ENCODE measurements at places on chromosomes 6 and 20.

DNA sequence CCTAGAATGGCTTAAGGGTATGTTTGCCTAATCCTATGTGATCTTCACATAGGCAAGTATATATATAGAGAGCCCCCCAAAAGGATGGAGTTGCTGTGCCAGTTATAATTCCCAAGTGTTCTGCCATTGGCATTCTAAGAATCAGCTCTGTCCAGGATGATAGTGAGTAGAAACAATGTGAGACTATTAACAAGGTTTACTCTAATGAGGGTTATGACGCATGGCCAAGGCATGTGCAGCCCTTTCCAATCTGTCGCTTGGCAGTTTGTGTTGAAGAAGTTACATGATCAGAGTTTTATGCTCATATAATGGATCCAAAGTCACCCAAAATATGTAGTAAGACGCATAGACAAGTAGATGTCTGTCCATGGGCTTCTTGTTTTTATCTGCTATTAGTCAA lies 33.6 kb downstream of the VGLL2 start:
- no peak for DNase-seq

DNA sequence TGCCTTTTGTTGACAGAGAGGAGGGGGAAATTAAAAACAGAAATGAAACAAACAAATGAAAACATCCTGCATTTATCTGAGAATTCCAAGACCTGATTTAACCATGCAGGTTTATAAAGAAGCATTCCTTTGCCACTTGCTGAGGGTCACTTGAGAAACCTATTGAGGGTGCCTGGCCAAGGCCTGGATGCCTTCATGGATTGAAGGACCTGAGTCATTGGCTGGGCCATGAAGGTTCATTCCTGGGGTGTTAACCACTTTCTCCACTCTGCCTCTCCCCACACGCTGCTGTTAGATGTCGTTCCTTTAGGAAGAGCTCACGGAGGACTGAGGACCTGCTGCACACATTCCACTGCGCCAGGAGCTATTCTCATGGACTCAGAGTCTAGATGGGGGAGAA lies 49.7 kb downstream of the DAAM2 start:
- no peak for DNase-seq

DNA sequence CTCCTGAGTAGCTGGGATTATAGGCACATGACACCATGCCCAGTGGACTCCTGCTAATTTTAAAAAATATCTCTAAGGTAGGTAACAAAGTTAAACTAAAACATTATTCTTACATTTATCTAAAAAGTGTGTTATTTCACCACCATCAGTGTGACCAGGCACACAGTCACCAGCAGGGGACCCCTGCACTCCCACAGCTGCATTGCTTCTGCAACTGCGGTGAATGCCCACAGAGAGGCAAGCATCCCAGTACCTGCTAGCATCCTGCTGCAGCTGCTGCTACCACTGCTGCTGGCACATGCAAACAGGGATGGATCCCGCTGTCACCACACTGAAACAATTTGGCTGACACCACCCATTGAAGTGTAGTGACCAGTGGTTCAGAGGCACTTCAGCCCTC lies 21.9 kb upstream of the EPB41L2 start:
- no peak for DNase-seq

- DNase-seq = no peak
Measured at GRCh38 chr6:37669306-37669705, 28.4 kb downstream of the MDGA1 start.

- no peak for DNase-seq
Measured at GRCh38 chr6:102488729-102489128, 1095.2 kb downstream of the GRIK2 start.

GRCh38 chr6:122400121-122400450 lies 634 bp downstream of the HSF2 start:
- no peak for DNase-seq

- no peak for DNase-seq
Measured at GRCh38 chr20:23687986-23688385, 852 bp downstream of the CST4 start.

DNA sequence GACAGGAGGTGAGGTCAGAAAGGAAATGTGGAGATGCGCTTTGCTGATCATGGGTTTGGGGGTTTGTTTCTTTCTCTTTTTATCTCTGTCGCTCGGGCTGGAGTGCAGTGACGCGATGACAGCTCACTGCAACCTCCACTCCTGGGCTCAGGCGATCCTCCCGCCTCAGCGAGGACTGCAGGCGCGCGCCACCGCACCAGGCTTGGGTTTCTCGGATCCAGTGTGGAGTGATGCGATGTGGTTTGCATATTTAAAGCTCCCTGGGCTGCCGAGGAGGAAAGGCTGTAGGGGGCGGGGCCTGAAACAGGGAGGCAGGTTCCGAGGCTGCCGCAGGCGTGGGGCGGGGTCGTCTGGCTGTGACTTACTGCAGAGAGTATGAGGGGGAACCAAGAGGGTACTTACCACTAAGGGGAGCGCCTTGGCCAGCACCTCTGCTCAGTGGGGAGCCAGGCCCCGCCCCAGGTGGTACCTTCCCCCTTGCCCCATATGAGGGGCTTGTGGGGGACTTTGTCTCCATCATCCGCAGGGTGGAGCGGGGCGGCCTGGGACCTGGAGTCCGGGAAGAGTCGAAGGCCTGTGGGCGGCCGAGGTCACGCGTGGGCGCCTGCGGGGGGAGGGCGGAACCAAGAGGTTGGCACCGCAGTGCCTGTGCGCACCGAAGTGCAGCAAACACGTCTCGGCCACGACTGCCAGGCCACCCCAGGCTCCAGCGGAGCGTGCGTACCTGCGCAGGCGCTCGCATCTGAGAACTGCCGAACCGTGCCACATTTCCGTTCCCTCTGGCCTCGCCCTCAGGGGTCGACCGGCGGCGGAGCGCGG lies 12.7 kb upstream of the BAK1 start:
- no peak for DNase-seq

GRCh38 chr6:158715330-158716311 lies 65.8 kb downstream of the SYTL3 start:
- no peak for DNase-seq

GRCh38 chr20:49790077-49790798 lies 22.4 kb upstream of the SLC9A8 start:
- DNase-seq = no peak

GRCh38 chr6:127279815-127280214 lies 13.2 kb downstream of the RNF146 start:
- no peak for DNase-seq

- no peak for DNase-seq
Measured at GRCh38 chr6:81897793-81898192, 145.3 kb upstream of the TENT5A start.

- no peak for DNase-seq
Measured at GRCh38 chr6:34638834-34639736, 57.5 kb downstream of the ILRUN start.

DNA sequence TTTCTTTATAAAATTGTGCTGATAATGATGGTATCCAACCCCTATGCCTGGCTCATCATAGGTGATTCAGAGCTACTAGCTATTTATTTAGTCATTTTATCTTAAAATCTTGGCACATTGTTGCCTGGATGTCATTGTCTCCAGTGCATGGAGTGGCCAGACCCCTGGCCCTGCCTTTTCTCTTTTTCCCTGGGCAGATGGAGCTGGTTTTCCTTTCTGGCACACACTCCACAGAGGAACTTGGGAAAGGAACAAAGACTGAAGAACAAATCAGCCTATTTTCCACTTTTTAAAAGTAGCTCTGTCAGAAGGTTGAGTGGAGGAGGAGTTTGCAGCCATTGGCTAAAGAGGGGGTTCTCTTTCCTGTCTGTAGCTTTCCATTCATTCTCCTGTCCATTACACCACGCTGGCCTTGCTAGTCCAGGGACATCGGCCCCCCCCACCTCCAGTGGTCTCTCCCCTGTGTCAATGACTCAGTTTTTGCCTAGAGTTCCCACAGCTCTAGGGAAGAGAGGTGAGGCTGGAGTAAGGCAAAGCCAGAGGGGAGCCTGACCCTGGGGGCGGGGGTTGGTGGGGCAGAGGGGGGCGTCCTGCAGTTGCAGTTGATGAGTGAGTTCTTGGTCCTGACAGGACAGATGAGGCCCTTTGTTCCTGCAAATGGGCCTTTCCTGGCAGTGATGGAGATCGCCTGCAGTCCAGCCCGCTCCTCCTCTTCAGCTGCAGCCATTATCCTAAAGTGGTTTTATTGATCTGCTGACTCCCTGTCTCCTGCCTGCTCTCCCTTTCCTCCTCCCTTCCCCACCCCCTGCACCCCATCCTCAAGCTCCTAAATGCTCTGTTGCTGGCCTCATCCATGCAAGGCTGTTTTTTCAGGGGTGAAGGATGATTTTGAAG lies 774.5 kb downstream of the DHX35 start:
- DNase-seq = peak; percentile 37

GRCh38 chr20:36541227-36541767 lies at the start of gene MYL9:
Gene MYL9 (plus strand): TSS chr20:36541519. CDS start chr20:36544885, 3,366 bp downstream.
- DNase-seq = no peak

DNA sequence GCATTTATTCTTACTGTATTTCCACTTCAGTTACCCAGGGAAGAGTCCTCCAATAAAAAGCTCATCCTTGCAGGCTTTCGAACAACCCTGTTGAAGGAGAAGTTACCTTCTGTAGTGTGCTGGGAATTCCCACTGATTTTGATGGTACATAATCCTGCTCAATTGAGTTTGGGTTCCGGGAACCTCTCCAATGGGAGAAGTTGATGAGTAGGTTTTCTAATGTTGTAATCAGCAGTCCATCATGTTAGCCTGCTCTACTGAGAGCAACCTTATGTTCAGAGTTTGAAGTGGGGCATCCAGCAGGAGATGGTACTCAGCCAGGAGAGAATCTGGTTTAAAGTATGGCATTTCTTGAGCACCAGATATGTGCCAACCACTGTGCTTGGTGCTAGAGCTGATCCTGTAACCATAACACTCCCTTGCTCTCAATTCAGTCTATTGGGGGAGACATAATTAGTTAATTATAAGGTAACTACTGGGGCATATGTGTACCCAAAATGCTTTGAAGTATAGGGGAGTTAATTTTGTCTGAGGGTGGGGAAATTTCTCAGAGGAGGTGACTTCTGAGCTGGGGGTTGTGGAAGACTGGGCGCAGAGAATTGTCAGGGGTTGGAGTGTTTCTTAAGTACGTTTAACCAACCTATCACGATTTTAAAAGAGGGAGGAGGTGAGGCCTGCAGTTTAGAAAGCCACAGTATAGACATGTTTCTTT lies 2.1 kb downstream of the TOP1 start:
- no peak for DNase-seq

DNA sequence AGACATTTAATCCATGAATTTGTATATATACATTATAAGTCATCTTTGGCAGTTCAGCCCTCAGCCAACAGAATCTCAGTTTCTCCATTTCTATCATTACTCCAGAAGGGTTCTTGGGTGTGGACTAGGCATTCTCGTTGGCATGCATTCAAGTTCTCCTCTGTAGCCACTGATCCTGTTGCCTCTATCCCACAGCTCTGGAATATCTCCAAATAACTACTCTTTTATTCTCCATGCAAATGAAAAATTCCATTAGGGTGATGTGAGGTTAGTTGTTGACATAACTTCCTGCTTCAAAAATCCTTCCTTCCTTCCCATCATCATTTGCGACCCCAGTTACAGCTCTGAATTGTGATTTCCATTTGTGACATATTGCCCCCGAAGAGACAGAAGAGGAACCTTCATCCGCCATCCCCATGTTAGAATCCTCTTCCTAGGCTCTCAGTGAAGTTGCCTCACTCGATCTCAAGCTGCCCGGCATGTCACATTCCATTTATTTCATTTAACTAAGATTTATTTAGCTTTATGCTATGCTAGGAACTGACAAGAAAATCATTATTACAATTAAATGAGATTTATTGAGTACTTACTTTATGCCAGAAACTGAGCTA lies 93.7 kb upstream of the EDN1 start:
- DNase-seq = no peak

- peak; percentile 85 for DNase-seq
Measured at GRCh38 chr20:17556837-17557674, 12.8 kb upstream of the DSTN start.

- no peak for DNase-seq
Measured at GRCh38 chr20:38143646-38144554, 21.2 kb downstream of the TGM2 start.

GRCh38 chr6:163926642-163927041 lies 512.1 kb downstream of the QKI start:
- DNase-seq = no peak
